Activated CD4-positive, alpha-beta T cell treated with anti-CD3 and anti-CD28 coated beads, Interleukin-2, amount 50 U/mL, for 1 hour (primary cell): ENCODE measurements at places on chromosomes 2 and 18.

GRCh38 chr18:49563701-49564517, 2.1 kb downstream of the LIPG start:
- no peak for DNase-seq

GRCh38 chr2:6580982-6581381, 284.7 kb downstream of the CMPK2 start:
- no peak for DNase-seq

- no peak for DNase-seq
Observed at GRCh38 chr2:25814681-25815080, 63.6 kb downstream of the ASXL2 start.

DNA sequence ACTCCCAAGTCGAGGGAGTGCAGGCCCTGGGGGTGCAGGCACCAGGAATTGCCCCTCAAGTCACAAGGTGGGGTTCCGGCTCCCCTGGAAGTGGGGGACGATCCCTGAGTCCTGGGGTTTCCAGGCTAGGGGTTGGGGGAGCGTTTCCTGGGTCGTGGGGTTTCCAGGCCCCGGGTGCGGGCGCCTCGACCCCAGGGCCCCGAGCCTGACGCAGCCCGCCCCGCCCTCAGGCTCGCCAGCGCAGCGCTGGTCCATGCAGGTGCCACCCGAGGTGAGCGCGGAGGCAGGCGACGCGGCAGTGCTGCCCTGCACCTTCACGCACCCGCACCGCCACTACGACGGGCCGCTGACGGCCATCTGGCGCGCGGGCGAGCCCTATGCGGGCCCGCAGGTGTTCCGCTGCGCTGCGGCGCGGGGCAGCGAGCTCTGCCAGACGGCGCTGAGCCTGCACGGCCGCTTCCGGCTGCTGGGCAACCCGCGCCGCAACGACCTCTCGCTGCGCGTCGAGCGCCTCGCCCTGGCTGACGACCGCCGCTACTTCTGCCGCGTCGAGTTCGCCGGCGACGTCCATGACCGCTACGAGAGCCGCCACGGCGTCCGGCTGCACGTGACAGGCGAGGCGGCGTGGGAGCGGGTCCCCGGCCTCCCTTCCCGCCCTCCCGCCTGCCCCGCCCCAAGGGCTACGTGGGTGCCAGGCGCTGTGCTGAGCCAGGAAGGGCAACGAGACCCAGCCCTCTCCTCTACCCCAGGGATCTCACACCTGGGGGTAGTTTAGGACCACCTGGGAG, 12.0 kb downstream of the SIGLEC15 start:
- peak; percentile 21 for DNase-seq

DNA sequence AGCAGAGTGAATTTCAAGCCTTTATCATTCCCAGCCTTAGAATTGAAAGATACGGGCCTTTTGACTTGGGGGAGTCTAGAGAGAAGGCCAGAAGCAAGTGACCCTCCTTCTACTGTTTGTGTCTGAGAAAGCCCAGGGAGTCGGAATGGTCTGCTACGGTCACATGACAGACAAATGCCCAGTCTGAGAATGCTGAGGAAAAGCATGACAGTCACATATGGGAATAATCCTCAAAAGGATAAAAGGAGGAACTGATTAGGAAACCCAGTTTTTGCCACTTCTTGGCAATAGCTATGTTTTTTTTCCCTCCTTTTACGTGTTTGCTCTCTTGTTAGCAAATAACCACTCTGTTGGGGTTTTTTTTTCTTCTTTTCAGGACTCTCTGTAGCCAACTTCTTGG, 38.1 kb upstream of the HNRNPA3 start:
- DNase-seq: no peak

DNA sequence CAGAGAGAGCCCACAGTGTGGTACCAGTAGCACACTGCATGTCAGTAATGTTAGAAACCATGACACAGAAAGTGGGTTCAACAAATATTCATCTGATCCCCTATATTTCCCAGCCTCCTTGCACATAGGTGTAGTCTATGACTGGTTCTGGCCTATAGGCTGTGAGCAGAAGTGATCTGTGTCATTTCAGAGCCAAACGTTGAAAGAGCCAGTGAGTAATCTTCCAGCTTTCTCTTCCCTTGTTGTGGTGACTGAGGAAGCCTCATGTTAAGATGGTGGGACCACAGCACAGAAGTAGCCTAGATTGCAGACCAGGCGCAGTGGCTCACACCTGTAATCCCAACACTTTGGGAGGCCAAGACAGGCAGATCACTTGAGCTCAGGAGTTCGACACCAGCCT, 4.1 kb downstream of the TMEM237 start:
- DNase-seq: no peak

GRCh38 chr18:43116699-43117294, 1.3 kb upstream of the RIT2 start:
- DNase-seq: no peak

- no peak for DNase-seq
Observed at GRCh38 chr18:25093141-25093540, 258.8 kb downstream of the ZNF521 start.

GRCh38 chr2:222754324-222754930, 83.0 kb downstream of the MOGAT1 start:
- no peak for DNase-seq

DNA sequence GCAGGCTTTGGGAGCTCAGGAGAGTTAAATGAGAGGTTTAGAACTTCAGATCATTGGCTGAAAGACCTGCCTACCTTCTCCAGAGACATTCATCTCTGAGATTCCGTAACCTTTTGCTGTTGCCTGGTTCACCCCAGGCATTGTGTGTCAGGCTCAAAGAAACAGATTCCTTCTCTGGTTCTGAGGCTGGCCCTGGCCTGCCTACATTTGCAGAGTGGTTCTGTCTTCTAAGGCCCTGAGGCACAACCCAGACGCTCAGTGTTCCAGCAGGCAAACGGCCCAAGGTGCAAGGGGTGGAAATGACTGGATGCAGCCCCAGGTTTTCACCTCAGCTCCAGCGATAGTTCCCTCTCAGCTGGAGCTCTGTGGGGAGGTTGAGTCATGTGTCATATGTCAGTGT, 48.3 kb downstream of the MYO3B start:
- no peak for DNase-seq
